NB4 (cell line): ENCODE measurements at places on chromosomes 3 and 15.

DNA sequence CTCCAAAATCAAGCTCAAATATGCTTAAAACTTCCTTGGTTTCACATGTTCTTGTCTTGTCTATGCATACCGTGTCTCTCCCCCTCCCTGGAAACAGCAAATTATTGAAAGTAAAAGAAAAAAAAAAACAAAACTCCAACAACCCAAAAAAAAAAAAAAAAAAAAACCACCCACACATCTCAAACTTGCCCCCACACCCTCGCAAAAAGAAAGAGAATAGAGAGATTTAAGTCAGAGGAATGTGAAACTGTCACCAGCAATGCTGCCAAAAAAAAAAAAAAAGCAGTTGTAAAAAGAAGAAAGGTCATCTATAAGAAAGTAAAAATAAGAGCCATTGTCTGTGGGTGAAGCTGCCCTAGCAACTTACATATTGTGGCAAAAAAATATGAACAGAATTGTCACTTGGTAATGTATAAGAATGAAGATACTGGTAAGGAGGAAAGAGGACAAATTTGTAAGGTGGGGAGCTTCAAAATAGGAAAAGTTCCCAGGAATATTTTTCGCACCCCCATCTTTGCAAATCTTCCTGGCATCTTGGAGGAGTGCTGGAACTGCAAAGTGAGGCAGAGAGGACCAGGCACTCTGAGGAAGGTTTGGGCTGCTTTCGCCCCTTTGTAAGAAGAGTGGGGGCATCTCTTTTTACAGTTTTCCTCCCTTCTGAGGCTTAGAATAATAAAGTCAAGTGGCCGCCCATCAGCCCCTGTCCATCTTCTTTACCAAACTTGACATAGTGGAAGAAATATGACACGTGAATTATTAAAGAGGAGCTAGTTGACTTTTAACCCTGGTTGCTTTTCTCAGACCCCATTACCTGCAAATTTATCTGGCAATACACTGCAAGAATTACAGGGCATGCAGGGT, 81.8 kb downstream of the NR2F2 start:
- DNase-seq: no peak

DNA sequence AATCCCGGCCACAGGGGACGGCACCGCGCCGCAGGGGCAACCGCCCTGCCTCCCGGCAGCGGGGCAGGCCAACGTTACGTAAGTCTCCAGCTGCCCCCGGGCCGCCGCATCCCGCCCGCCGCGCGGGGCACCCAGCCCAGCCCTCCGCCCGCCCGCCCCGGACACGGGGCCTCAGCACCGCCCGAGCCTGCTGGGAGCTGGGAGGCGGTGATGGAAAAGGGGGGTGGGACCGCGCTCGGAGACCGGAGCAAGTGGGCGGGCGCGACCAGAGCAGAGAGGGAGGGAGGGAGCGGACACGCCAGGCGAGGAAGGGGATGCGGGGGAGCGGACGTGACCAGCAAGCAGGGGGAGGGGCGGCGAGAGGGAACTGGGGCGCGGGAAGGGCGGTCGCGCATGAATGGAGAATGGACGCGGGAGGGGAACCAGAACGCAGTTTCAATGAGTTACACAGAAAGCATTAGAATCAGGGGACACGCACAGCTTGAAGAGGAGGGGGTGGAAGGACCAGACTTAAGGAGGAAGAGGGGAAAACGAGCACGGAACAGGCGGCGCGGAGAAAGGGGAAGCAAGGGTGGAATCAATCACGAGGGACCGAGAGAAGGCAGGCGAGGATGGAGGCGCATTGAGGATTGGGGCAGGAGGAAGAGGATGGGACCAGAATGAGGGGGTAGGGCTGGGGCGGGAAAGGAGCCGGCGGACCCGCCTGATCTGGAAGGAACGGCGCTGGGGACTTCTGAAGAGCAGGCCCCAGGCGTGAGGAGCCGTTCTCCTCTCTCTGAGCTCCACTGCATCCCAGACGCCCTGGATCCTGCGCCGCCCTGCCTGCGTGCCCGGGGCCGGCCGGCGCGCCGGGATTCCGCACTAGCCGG, 559 bp downstream of the PKM start:
- peak; percentile 92 for DNase-seq

DNA sequence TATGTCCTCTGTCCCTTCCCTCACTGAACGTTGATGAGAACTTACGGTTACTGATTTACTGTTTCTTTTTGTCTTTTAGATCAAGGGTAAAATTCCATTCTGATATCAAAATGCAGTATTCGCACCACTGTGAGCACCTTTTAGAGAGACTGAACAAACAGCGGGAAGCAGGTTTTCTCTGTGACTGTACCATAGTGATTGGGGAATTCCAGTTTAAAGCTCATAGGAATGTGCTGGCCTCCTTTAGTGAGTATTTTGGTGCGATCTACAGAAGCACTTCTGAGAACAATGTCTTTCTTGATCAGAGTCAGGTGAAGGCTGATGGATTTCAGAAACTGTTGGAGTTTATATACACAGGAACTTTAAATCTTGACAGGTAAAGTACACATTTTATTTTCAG, 990 bp downstream of the MYNN start:
- no peak for DNase-seq

GRCh38 chr3:63877737-63878393, 14.2 kb downstream of the ATXN7 start:
- DNase-seq: no peak

GRCh38 chr3:23246651-23247050, 43.5 kb downstream of the UBE2E2 start:
- DNase-seq: no peak
